Cerebellar nuclear complex (tissue), 1 donor: ENCODE measurements at places on chromosomes 5 and 9.

DNA sequence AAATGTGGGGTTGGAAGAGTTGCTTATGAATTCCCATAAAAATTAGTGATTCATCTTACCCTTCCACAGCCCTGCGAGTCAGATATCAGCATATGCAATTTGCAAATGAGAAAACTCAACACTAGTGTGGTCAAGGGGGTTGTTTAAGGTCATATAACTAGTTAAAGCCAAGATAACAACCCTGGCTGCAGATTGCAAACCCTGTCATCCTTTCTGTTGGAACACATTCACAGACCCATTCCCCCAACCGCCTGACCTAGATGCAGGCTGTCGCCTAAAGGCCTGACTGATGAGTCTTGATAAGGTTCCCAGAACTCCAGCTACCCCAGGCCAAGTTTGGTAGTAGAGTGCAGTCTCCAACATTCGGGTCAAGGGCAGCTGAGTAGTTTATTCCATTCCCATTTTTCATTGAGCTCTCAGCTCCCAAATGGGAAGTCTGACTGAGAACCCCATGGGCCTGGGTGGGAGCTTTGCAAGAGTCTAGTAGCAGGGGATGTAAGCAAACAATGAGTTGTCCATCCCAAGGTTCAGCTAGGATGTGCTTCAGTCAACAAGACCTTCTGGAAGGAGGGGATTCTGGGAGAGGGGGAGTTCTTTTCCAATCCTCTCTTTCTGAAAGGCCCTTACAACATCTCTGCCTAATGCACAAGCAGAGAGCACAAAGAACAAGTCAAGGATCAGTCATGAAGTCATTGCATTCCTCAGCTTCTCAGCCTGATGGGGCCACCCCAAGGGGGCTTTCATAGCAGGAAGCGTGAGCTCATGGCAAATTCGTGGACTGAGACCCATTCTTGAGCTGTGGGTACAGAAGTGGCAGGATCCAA is 40.3 kb downstream of the ADAM19 start:
- DNase-seq, result no peak

GRCh38 chr5:68504306-68504705 is 288.8 kb downstream of the PIK3R1 start:
- DNase-seq, result no peak

DNA sequence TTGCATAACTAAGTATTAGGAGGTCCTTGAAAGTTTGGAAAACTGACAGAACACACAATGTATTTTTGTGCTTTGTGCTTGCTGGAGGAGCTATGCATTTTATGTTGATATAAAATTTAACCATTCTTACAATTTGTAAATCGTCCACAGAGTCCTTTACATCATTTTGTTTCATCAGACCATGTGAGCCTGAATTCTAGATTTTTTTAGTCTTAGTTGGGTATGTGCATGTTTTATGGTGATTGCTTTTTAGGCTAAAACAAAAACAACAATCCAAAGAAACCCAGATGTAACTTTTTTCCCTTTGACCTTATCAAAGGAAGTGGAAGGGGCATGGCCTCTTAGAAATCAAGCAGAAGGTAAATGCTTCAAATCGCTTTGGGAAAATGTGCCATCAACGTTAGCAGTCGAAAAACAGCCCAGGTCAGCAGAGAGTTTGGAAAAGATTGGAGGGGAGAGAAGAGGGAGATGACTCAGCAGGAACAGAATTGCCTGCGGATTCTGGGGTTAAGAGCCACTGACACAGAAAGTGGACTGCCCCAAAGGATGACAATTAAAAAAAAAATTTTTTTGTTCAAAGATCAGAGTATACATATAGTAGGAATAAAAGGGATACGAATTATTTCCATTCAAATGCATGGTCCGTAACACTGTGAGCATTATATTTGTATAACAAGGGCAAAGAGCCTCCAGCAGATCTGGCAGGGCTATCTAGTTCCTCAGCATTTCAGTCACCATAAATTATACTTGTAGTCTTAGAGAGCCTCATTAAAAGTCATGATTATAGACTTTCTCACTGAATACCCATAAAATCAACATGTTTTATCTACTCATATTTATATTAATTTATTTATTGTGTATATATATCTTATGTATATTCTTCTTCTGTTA is 253.5 kb upstream of the HAPLN1 start:
- no peak for DNase-seq

GRCh38 chr5:173954671-173955521 is 34.1 kb upstream of the C5orf47 start:
- DNase-seq, result no peak

GRCh38 chr9:122350577-122351355 is 20.1 kb upstream of the PTGS1 start:
- no peak for DNase-seq

- no peak for DNase-seq
Observed at GRCh38 chr9:107983762-107984161, 494.2 kb upstream of the KLF4 start.

DNA sequence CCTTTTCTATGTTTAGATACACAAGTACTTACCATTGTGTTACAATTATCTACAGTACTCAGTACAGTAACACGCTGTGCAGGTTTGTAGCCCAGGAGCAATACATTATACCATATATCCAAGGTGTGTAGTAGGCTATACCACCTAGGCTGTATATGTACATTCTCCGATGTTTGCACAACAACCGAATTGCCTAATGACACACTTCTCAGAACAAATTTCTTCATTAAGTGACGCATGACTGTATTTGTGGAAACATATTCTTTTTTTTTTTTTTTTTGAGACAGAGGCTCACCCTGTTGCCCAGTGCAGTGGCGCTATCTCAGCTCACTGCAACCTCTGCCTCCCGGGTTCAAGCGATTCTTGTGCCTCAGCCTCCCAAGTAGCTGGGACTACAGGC is 4.0 kb upstream of the RAD23B start:
- no peak for DNase-seq

DNA sequence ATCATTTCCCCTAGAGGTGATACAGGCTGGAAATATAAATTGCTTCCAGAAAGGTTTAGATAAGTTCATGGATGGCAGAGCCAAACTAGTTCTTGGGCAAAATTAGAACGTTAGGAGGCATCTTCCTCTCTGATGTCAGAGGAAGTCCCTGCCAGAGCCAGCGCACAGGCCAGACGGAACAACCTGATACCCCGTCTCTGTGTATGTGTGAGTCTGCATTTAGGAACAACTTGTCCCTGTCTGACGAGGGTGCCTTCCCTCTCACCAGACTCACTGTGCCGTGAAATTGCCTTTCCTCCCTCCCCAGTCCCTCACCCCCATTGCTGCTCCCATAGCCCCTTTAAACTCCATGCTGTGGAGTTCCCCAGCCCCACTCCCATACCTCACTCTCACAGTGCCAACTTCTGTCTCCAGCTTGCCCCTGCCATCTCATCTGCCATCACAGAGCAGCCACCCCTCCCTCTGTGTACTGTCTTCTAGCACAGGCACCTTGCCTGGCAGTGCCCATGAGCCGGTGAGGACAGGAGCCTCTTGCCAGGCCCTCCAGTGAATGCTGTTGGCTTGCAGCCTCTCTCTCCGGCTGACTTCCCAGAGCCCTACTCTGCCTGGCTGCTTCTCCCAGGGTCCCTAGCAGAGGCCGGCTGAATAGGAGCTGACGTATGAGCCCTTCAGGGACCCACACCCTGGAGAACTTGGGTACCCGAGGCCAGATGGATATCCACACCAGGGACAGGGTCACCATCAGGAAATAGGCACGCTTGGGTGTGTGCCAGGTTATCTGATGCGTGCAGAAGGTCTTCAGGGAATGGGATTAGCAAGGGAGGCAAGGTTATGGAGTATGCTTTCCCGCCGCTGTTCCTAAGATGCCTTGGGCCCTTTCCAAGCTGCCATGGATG is 26.7 kb downstream of the UNC5A start:
- DNase-seq, result peak; percentile 94

DNA sequence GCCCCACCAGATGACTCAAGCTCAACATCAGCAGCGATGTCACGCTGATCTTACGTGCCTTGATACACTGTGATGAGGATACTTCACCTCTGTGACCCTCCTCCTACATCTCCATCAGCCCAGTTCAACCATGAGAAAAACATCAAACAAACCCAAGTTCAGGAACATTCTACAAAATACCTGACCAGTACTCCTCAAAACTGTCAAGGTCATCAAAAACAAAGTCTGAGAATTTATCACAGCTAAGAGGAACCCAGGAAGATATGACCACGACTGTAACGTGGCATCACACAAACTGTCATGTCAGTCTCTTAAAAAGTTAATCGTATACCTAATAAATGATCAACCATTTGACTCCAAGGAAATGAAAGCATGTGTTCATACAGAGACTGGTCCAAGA is 90.8 kb downstream of the COL23A1 start:
- no peak for DNase-seq

- DNase-seq, result no peak
Observed at GRCh38 chr9:72955571-72955970, 2.7 kb upstream of the ALDH1A1 start.

DNA sequence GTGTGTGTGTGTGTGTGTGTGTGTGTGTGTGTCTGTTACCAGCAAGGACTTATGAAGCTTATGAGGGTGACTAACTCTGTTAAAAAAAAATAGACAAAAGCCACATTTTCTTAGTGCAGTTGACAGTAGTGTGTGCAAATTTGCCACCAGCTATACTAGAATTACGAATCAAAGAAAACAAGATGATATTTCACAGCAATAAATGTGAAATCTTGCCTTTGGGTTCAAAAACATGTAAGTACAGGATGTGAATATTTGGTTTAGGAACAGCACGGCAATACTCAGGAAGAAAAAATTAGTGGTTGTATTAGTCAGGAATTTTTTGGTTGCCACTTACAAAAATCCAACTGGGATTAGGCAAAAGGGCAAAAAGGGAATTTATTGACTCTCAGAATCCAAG is 117.4 kb downstream of the NPR3 start:
- no peak for DNase-seq

DNA sequence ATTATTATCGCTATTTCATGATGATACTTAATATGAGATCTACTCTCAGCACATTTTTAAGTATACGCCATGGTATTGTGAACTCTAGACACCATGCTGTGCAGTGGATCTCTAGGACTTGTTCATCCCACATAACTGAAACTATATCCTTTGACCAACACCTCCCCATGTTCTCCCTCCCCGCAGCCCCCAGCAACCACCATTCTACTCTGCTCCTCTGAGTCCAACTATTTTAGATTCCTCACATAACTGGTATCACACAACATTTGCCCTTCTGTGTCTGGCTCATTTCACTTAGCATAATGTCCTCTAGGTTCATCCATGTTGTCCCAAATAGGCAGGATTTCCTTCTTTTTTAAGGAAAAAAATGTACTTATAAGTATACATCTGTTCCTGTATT is 6.6 kb upstream of the TBC1D2 start:
- no peak for DNase-seq

DNA sequence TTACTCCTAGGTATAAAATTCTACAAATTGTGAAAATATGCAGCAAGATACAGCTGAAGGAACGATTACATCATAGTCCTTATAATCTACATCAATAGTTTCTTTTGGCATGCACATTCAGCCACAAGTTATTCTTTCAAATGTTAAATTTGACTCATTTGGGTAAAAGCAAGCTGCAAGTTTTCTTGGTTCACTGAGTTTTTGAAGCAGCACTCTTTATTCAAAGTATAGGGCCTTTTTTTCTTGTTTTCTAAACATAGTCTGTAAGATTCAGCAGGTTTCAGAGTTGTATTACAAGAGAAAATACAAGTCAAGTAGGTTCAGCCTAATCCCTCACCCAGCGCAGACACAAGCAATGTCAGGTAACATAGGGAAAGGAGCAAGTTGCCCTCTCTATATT is 981.5 kb downstream of the PTPRD start:
- DNase-seq, result no peak

GRCh38 chr5:134567641-134568336 is 42.3 kb downstream of the JADE2 start:
- no peak for DNase-seq

DNA sequence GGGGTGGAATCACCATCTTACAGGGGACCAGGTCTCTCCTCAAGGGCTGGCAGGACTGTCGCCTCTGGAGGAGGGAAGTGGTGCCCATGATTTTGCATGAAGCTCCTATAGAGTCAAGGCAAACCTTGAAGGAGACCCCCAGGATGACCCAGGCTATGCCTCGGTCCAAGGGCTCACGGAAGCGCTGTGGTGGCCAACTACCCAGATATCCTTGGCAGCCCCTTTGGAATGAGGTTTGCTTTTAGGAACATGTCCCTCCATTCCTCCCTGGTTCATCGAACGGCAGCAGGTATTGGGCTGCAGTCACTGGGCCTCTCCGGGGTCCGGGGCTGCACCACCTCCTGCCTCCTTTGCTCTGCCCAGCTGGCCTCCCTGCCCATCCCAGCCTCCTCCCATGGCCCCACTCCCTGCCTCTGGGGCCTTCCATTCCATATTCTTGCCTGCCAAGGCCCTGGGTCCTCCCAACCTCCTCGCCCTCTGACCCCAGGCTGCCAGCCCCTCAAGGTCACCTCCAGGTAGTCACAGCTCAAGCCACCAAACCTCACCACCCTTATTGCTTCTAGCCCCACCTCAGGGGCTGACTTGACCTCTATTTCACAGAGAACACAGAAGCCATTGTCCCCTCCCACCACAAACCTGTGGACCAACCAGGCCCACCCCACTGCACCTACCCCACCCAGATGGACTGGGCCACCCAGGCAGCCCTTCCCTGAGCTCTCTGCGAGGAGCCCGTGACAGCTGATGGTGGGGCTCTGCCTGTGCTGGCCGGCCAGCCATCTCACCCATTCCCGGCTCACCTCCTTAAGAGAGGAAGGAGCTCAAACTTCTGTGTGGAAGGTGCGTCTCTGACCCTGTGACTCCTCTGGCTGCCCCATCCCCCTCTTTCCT is 3.6 kb upstream of the IL3 start:
- no peak for DNase-seq

DNA sequence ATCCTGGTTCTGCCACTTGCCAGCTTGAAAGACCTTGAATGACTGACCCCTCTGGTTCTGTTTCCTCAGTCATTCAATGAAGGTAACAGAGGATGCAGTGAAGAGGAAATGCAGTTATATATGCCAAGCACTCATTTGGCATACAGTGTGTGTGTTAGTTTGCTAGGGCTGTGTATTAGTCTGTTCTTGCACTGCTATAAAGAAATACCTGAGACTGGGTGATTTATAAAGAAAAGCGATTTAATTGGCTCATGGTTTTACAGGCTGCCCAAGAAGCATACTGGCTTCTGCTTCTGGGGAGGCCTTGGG is 8.6 kb upstream of the WHRN start:
- DNase-seq, result no peak

DNA sequence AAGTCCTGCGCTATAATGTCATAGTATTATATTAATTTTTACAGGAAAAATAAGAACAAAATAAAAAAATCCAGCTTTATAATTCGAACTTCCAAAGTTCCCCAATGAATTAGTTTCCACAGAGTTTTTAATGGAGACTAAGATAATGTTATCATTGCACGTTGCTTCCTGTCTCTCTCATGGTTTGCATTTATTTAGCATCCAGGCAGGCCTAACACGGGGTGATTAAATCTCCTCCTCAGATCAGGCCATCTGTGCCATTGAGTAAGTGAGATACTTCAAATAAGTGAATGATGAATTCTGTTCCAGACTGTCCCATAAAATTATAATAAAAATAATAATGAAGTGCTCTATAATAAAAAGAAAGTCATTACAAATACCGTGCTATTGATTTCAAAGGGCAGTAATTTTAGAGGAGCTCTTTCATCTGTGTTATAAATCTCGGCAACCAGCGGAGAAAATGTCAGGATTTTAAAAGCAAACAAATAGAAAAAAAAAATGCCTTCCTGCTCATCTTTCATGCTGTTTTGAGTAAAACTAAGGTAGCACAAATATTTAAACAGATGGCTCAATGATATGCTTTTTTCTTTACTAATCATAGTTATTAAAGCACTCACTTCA is 570.6 kb upstream of the ZNF608 start:
- DNase-seq, result no peak
